Putamen (tissue), 1 donor: ENCODE measurements at places on chromosomes 4 and X.

DNA sequence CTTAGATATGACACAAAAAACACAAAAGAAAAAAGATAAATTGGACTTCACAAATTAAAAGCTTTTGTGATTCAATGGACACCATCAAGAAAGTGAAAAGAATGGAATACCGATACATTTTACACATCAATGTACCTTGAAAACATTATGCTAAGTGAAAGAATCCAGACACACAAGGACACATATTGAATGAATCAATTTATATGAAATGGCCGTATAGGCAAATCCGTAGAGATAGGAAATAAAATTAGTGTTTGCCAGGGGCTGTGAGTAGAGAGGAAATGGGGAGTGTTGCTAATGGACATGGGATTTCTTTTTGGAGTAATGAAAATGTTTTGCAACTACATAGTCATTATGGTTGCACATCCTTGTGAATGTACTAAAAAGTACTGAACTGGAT lies 3.1 kb downstream of the PGAM4 start:
- DNase-seq, result no peak

GRCh38 chr4:125043486-125043885 lies 271.3 kb upstream of the FAT4 start:
- no peak for DNase-seq

DNA sequence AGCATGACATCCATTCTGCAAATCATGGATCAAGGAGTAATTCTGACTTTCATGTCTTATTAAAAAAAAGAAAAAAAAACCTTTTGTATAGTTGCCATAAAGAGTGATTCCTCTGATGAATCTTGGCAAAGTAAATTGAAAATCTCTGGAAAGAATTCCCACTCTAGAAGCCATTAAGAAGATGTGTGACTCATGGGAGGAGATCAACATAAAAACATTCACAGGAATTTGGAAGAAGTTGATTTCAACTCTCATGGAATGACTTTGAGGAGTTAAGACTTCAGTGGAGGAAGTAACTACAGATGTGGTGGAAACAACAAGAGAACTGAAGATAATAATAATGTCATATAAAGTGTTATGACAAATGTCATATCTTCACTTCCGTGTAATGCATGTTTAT lies 204.2 kb downstream of the PABPC4L start:
- DNase-seq, result no peak

DNA sequence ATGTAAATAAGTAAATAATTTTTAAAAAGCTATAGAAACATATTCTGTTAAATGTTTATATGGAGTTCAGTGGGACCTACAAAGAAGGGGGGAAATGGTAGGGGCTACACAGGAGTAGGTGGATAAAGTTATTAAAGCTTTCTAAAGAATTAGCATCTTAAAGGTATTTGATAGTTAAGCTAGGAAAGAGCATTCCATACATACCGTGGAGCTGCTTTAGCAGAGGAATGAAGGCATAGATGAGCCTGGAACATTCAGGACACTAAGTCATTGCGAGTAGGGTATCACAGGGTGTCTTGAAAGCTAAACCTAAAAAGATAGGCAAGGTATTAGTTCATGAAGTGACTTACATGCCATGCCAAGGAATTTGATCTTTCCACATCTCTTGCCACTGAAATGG lies 60.4 kb downstream of the SLC10A6 start:
- no peak for DNase-seq
